ENCODE measurements at places on chromosomes 4 and X. TPM values are rescaled to one million over a fixed set of nuclear protein-coding genes. Genes with fewer than 3 reads are reported as not detected.

- DNase-seq: no peak
These were observed 43.2 kb downstream of the ANOS1 start for GRCh38 chrX:8688776-8689175.

MAGEA2B gene
- not detected for polyA plus RNA-seq

DNA sequence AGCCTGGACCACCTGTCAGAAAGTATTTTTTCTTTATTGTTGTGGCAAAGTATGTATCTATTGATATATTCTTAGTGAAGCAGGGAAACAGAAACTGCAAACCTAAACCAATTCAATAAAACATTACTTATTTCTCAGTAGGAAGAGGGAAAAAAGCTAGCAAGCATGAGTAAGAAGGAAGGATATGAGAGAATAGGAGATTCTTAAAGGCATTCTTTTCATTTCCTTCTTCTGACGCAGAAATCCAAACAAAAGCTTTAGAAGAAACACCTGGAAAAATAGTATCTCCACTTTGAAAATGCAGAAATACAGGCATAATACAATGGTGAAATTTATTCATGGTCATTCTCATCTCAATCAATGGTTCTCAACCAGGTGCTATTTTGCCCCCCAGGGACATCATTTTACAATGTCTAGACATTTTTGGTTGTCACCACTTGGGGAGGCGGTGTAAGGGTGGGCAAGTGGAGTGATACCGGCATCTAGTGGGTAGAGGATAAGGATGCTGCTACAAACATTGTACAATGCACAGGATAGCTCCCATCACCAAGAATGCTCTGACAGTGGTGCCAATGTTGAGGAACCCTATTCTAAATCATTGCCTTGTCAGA lies 21.7 kb upstream of the ATXN3L start:
- DNase-seq: no peak

GRCh38 chrX:153557618-153558355 lies 40.3 kb downstream of the ATP2B3 start:
- DNase-seq: no peak

ZNF732 gene
- polyA plus RNA-seq: 0.53 TPM

DNA sequence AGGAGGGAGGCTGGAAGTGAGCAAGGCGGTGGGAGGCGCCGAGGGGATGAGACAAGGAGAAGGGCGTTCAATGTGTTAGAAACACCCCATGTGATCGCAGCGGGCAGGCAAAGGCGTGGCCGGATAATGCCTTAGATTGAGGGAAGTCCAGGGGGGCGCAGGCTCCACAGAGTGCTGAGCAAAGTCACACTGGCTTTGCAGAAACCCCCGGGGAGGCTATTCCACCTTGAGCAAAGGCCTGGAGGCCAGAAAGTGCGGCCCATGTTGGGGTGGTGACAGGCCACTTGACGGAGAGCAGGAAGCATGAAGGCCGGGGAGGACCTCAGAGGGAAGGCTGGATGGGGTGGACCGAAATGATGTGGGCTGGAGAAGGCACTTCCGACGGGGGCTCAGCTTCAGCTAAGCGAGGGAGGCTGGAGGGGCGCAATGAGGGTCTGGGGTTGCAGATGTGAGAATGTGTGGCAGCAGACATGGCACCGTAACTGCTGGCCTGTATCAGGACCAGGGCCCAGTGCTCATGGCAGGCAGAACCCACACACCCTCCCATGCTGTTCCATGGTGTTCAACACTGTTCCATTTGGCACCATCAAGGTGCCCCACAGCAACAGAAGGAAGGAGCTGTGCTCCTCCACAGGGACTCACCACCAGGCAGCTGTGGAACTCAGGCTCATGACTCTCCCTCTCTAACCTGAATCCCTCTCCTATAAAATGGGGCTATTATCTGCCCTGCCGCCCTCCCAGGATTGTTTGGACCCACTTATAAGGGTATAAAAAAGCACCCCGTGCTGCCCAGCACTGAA lies 50.3 kb downstream of the HMX1 start:
- no peak for DNase-seq

DNA sequence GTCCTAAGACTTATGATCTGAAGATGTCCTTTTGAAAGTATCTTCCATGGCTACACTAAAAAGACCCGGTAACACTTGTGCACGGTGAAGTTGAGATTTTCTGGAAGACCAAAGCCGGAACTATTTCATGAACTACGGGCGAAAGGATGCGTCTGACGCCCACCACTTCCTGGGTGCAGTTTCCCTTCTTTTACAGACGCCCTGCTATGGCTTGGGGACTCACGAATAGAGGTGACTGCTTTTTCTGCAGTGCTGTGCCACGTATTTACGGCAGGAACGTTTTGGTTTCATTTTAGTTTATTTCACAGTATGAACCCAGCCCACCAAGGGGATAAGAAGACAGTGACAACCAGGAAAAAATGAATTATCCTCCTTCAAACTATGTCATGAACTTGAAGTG lies 180.4 kb downstream of the AFAP1 start:
- DNase-seq: no peak

USP17L19 gene
- polyA plus RNA-seq: not detected

UBE2D3 gene
- polyA plus RNA-seq: 311 TPM

- DNase-seq: no peak
These were observed 6.1 kb upstream of the MSX1 start for GRCh38 chr4:4853371-4853823.

Data from mammary epithelial cell (primary cell).